ENCODE measurements at places on chromosomes 3 and 15.

DNA sequence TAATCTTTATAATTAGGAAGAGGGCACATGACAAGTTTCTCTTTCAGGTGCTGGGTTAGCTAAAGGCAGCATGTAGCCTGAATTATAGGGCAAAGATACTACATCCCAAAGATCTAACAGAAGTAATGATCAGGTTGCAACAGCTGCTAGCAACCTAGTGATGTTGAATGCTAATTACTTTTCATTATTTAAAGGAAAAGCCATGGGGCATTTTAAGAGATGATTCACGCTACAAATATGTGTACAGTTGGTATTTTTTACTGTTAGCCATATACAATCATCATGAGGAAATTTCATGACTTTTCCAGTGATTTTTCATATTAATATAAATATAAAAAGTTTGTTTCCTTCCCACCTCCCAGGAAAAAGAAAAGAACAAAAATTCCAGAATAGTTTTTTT, 43.0 kb downstream of the NEK10 start:
- DNase-seq, result no peak

- DNase-seq, result no peak
These were observed 4.1 kb downstream of the CXCR6 start for GRCh38 chr3:45947361-45947760.

GRCh38 chr3:79019137-79019923, 748.5 kb downstream of the ROBO1 start:
- peak; percentile 18 for DNase-seq

GRCh38 chr15:42059661-42060476, 34.5 kb downstream of the PLA2G4D start:
- peak; percentile 75 for DNase-seq

DNA sequence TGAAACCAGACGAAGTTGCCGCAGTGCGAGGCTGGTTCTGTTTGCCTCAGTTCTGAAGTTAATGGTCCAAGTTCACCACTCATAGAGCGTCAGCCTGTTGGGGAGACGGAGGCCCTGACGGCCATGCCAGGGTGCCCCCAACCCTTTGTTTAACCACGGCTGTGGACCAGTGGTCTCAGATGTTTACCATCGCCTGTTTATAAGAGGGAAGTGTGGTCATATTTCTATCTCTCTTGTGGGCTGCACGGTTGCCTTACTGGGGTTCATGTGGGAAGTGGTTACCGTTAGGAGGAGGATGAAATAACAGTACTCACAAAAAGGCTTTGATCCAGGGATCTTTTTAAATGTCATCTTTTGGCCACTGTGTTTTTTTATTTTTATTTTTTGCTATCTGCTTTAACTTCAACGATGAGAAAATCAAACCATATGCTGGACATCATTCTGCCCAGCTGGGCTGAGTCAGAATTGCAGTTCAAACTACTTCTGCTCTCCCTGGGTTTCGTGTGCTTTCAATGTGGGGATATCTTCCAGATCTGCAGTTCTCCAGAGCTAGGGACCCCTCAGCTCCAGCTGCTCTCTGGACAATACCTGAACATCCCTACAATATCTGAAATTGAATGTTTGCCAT, 17.8 kb downstream of the SMAD3 start:
- DNase-seq, result no peak
